ENCODE measurements at places on chromosomes 6 and 20. TPM values are rescaled to one million over a fixed set of nuclear protein-coding genes. Genes with fewer than 3 reads are reported as not detected.

The XKR7 gene
- total RNA-seq, result not detected

The ULBP1 gene
- total RNA-seq, result 2.8 TPM

The MCHR2 gene
- not detected for total RNA-seq

- DNase-seq, result peak; percentile 83
Observed at GRCh38 chr6:138028893-138029292, 78.3 kb downstream of the PERP start.

- DNase-seq, result no peak
Observed at GRCh38 chr6:109466212-109466923, 10.8 kb upstream of the MICAL1 start.

- DNase-seq, result no peak
Observed at GRCh38 chr6:79167931-79168694, 66.4 kb downstream of the HMGN3 start.

- no peak for DNase-seq
Observed at GRCh38 chr6:45387236-45387635, 9.5 kb upstream of the SUPT3H start.

DNA sequence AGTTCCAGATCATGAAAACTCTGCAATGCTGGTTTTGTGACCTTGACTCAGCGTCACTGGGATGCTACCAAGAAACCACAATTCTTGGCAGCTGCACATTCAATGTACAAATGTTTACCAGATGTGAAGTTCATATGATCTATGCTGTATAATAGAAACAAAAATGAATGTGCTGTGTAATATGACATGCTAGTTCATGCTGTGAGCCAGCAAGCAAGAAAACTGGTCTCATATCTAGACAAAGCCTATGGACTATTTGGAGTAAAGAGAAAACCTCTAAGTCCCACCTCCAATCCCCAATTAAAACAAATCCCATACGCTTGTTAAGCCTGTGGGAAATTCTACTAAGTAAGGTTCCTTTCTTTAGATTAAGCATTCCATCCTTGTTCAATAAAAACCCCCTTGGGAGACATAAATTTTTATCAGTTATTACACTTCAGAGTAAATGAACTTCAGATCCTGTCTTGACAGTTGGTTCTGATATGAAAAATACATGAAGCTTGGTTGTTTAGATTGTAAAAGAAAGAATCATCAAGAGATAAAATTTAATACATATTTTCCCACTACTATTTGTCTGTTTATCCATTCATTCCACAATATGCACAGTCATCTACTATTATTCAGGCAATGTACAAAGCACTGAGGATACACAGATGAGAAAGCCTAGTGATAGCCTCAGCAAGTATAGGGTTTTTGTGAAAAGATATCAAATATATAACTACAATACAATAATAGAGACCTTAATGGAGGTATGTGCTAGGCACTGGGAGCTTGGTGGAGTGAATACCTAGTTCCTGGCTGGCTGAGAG lies 20.1 kb downstream of the COL21A1 start:
- DNase-seq, result no peak

DNA sequence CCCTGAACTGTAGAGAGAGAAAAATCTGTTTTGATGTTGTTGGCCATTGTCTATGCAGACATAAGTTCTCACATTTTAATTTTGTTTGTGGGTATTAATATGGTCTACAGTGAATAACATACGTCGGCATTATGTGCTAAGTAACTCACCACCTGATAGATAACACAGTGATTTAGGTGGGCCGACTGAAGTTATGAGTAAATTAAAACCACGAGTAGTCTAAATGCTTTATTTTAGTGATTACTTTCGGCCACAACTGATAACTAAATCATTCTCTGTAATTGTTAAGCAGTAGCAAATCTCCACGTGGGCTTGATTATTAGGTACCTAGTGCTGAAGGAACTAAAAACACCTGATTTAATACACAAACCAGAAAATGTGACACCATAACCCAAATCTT lies 1.1 kb downstream of the DOP1A start:
- DNase-seq, result no peak

DNA sequence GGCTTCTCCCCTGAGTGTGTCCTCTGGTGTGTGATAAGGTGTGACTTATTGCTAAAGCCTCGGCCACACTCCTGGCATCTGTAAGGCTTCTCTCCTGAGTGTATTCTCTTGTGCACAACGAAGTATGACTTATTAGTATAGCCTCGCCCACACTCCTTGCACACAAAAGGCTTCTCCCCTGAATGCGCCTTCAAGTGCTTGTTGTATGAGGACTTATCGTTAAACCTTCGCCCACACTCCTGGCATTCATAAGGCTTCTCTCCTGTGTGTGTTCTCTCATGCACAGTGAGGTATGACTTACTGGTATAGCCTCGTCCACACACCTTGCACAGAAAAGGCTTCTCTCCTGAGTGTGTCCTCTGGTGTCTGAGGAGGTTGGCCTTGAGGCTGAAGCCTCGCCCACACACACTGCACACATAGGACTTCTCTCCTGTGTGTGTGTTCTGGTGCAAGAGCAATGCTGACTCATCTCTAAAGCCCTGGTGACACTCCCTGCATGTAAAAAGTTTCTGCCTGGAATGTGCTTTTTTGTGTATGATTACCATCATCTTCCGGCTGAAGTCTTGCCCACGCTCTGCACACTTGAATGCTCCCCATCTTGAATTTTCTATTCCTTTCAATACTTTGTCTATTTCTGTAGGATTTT lies 20.4 kb downstream of the ZNF337 start:
- no peak for DNase-seq

DNA sequence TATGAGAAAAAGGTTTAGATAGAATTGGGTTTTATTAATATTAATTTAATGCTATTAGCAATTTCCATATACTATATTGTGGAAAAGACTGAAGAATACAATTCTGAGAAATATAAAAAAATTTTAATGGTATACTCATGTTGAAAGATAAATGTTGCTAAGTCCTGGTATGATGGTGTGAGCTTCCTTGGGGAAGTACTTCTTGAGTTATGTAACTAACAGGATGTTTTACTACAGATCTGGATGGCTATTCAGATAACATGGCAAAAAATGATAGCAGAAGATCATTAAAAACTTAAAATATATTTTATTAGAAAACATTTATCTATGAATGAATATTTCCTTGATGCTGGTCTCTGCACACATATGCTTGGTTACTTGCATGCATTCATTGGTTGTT lies 23.5 kb upstream of the CALHM6 start:
- DNase-seq, result no peak

GRCh38 chr6:13033145-13033544 lies 295.2 kb downstream of the TBC1D7 start:
- DNase-seq, result no peak

DNA sequence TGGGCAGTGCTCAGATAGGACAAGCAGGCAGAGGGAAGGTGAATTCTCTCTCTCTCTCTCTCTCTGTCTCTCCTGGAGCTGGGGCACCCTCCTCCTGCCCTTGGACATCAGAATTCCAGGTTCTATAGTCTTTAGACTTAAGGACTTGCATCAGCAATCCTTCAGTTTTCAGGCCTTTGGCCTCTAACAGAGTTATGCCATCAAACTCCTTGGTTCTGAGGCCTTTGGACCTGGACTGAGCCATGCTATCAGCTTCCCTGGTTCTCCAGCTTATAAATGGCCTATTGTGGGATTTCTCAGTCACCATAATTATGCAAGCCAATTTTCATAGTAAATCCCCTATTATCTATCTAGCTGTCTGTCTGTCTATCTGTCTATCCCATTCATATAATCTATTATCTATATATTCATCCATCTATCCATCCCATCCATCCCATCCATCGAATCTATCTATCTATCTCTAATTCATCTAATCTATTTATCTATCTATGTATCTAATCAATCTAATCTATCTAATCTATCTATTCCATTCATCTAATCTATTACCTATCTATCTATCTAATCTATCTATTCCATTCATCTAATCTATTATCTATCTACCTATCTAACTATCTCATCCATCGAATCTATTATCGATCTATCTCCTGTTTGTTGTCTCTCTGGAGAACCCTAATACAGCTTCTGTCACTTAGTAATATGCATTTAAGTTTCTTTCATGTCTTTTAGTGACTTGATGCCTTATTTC lies 48.2 kb upstream of the HIVEP1 start:
- no peak for DNase-seq

- DNase-seq, result no peak
Observed at GRCh38 chr6:167479901-167480648, 155.2 kb downstream of the TTLL2 start.
